IPS-NIHi11 (cell line): ENCODE measurements at places on chromosomes 3 and 15.

- DNase-seq: no peak
These were observed 23.9 kb downstream of the FAM174B start for GRCh38 chr15:92631721-92632120.

DNA sequence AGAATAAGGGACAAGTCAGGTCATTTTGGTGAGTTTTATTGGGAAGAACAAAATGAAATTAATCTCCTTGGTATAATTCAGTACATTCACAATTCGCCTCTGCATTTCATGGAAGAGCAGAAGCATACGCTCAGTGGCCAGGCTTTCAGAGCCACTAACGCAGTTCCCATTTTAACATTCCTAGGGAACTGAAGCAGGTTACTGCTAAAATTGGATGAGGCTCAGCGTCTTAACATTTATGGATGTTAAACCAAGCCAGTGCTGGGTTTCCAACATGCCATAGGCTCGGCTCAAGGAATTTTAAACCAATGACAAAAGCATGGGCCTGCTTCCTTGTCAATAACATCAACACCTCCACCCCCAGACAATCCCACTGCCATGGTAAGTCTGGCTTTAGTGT lies 172.7 kb upstream of the PRICKLE2 start:
- DNase-seq: no peak

DNA sequence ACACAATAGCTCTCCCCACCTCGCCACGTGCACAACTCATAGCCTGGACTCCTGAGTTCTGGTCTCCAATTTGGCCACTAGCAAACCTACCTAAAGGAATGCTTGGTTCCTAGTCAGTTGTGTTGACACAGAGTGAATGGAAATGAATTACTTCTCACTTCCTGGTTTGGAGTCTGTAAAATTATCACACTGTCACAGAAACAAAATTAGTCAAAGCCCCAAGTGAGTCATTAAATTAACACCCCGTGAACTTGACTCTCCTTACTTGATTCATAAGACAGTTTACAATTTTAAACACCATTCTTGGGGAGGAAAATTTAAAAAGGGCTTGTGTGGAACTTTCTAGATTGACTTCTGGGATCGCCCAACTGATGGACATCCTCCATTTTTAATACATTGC lies 276.2 kb upstream of the CTNNB1 start:
- DNase-seq: no peak

DNA sequence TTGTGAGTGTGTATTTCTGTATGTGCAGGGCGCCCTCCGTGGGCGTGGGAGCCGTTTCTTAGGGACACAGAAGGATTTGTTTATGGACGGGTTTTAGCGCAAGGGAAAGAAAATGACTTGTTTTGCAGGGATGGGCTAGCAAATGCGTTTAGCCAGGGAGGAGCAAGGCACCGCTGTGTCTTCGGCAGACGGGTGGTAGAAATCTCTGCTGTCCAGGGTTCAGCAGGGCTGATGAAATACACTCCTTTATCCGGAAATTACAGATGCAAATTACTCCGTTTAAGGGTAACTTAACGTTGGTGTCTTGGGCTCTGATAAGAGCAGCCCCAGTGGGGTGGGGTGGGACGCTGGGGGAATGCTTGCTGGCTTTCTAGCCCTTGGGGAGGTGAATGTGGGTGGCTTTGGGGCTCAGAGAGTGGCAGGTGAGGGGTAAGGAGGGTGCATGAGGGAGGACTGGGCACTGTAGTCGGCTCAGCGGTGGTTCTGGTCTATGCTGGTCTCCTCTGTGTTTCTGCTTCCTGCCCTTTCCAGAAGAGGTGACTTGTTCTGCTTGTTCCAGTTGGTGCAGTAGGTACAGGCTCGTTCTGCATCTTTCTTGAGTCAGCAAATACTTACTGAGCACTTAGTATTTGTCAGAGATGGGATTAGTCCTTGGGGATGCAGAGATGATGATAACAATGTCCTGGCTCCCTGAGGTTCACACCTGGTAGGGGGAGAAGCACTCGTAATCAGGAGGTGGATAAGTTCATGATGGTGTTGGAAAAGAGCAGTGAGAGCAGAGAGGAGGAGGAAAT lies 954 bp downstream of the SV2B start:
- DNase-seq: no peak

DNA sequence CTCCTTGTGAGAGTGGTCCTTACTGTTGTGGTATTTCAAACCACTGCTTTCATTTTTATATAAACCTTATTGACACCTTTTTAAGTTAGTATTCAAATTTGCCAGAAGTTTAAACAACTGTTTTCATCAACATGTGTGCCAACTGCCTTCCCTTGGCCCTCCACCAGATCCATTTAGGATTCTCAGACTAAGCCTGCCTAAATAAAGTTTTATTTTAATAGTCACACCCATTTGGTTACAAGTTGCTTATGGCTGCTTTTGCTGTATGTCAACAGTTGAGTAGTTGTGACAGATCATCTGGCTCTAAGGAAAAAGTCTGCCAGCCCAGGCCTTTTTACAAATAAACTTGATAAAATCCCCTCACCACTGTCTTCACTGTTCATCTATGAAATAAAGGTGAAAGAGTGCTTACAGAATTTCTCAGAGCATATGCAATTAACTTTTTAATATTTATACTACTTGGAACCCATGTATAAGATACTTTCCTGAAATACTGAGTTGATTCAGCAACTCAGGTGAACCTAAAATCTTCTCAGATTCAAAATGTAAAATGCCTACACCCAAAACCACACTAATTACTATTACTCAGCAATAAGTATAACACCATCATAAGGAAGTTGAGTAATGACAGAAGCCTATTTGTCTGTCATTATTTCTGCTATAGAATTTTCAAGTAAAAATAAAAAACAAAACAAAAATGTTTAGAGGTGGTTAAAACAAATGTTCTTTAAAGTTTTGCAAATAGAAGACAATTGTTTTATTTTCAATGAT lies 35.1 kb downstream of the PEAK1 start:
- no peak for DNase-seq

DNA sequence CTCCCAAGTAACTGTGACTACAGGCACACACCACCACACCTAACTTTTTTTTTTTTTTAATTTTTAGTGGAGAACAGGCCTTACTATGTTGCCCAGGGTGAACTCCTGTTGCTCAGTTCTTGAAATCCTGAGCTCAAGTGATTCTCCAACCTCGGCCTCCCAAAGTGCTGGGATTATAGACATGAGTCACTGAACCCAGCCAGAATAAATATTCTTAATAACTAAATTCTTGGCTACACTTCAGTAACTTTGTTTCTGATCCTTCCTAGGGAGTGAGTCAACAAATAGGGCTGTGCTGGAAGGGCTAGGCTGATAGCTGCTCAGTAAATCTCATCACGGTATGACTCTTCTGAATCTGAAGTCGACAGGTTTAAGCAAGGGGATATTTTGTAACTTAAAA lies 56.6 kb downstream of the P3H2 start:
- no peak for DNase-seq

- no peak for DNase-seq
These were observed 512.0 kb upstream of the ZNF385D start for GRCh38 chr3:22263042-22263441.

DNA sequence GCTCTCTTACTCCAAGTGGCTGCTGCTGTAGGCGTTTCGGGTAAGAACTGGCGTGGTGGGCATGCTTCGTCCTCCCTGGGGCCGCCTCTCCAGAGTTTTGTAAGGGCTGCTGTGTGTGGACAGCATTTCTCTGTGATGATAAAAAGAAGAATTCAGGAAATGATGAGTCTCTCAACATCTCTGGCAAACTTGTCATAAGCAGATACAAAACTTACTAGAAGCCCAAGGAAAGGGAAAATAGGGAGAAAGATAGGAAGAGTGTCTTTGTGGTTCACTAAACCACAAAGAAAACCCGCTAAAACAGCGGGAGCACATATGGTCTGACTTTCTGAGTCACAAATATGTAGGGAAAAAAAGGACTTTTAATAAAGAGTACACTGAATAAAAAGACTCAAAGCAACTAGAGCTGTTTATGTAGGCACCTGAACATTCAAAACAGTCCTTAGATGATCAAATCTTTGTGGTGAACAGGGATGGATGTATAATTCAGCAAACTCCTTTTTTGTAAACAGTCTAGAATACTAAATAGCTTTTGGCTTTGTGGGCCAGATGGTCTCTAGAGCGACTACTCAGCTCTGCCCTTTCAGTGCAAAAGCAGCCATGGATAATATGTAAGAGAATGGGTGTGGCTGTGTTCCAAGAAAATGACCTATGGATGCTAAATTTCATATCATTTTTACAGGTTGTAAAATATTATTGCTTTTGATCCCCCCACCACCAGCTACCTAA lies 60.4 kb upstream of the LMOD3 start:
- DNase-seq: no peak

DNA sequence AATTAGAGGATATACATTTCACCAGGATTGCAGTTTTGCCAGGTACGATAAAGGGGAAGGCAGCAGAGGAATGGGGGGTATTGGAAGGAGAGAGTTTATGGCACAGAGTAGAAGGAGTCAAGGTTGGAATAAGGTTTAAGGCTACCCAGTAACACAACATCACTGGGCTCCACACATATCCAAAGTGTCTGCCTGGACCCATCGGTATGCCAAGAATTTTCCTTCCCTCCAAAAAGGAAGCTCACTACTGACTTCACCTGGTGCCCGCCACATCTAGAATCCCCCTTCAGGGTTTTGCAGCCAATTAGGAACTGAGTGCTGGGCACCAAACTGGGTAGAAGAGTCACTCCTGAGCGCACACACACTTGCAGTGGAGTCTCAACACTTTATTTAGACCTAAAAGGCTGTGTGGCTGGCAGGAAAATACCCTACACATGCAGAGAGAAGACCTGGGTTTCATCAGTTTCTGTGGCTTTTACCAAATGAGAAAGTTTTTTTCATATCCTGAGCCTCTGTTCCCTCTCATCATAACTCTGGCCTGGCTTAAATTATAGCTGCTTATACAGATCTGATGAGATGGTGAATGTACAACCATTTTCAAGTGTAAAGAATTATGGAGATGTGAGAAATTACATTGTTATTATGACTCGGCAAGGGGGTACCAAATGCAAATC lies 190.8 kb upstream of the LPP start:
- no peak for DNase-seq

DNA sequence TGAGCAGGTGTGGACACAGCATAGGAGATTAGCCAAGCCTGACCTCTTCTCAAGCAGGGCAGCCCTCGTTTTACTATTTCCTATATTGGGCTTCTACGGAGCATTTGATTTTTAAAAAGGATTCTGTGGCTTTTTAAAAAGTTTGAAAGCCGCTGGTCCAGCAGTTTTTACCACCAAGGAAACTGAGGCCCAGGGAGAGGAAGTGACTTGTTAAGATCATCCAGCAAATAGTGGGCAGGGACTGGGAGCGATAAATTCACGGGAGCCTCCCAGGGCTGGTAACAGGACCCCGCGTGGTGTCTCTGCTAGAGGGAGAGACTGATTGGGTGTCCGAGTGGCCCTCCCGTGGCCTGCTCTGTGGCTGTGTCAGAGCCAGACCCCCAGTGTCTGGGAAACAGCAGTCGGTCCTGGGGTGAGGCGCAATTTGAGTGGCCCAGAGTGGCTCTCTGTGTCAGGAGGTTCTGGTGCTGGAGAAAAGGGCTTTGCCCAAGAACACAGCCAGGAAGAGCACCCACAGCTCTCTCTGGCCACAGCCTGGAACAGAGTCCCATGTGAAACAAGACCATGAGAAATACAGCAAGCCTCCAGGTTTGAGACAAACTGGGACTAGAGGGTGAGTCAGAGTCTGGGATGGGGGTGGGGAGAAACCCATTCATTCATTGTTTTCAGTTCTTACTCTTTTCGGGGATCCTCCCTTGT lies 4.2 kb downstream of the FURIN start:
- no peak for DNase-seq

- DNase-seq: peak; percentile 61
These were observed 85.7 kb upstream of the MYZAP start for GRCh38 chr15:57505949-57506391.

- peak; percentile 89 for DNase-seq
These were observed 50.7 kb downstream of the XYLB start for GRCh38 chr3:38397320-38397719.

DNA sequence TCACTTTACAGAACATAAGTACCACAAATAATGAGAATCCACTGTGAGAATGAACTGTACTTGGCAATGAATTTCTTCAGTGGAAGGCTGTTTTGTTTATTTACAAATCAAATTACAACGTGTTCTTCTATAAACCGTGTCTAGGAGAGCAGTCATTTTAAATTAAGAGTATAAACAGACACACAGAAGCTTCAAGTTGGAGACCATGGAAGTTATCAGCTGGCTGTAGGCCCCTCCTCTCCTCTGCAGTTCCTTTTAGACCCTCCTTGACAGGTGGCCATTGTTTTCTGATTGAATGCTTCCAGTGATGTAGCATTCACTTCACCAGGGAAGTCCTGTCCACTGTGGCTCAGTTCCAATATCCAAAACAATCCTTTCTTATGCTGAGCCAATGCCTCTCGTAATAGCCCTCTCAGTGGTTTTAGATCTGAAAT lies 7.3 kb upstream of the MAPK6 start:
- DNase-seq: no peak

DNA sequence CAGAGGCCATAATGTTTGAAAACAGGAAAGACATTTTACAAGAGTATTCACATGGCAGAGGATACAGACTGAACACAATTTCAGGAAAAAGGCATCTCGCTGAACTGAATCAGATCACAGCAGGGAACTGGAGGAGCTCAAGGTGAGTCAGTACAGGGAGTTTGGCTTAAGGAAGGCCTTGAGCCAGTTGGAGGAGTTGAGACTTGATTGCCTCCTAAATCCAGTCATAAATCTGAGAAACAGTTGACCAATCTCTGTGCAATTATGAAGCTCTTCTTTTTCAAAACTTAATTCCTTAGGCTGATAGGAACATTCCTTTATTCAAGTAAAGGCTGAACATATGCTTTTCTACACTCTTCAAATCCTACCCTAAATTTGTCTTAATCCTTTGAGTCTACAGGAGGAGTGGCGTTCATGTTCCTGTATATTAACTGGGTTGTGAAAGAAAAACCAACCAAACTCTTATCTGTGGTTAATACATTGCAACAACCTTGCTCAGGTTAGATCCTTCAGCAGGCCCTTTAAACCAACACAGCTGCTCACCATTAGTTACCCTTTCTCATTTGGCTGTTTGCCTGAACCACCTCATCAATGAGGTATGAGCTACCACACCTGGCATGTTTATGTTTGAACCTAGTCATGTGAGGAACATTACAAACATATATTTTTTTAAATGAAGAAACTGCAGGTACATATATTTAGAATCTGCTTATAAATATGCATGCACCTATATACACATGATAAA lies 404.1 kb upstream of the ATP11B start:
- DNase-seq: no peak

- DNase-seq: no peak
These were observed 90.9 kb downstream of the STAG1 start for GRCh38 chr3:136661282-136661681.
